ENCODE measurements at places on chromosomes 2 and 18.
A peak's percentile ranks its signal among the peaks of the same experiment; 100 is the strongest.

GRCh38 chr2:237980751-237981150 lies 13.9 kb downstream of the UBE2F start:
- DNase-seq = peak; percentile 25

- no peak for DNase-seq
Observed at GRCh38 chr2:32806857-32807256, 139.9 kb upstream of the LTBP1 start.

DNA sequence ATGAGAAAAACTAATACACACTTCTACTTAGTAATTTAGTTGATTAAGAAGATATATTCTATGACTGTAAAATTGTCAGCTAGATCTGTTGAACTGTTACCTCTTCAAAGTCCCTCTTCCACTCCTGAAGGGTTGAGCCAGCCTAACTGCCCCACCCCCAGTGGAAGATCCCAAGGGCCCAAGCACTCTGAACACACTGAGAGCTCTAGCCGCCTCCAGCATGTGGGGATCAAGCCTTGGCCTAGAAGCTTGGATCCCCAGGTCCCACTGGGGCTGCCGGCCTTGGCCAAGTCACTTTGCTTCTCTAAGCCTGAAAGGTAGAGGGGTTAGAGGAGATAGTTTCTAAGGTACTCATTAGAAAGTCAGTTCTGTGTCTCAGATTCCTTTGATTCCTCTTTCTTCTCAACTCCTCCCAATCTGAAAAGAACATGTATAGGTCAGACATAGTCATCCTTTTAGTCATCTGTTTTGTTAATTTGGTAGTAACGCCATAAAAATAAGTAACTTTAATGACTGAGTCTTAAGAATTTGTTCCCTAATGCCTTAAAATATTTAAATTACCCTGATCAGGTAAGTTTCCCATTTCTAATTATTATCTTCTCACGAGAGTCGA lies 5.6 kb downstream of the CPSF3 start:
- DNase-seq = no peak

GRCh38 chr2:122856696-122857095 lies 1101.2 kb downstream of the TSN start:
- DNase-seq = no peak

GRCh38 chr2:158042666-158043065 lies 59.0 kb upstream of the UPP2 start:
- no peak for DNase-seq

- no peak for DNase-seq
Observed at GRCh38 chr2:144946263-144946662, 426.3 kb upstream of the ZEB2 start.

DNA sequence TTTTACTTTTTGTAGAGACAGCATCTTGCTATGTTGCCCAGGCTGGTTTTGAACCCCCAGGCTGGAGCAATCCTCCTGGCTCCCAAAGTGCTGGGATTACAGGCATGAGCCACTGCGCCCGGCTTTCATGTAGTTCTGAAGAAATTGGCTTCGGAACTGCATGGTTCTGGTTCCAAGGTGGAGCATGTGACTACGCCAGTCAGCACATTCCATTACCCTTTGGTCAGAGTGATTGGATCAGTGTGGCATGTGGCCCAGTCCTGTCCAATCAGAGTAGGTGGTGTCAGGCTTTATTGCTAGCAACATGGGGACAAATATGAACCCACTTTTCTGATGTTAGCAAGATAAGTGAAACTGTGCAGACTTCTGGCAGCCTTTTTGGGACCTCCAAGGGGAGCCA lies 16.3 kb upstream of the ATOH8 start:
- DNase-seq = peak; percentile 89

GRCh38 chr2:209458008-209458979 lies 34.4 kb downstream of the MAP2 start:
- no peak for DNase-seq

DNA sequence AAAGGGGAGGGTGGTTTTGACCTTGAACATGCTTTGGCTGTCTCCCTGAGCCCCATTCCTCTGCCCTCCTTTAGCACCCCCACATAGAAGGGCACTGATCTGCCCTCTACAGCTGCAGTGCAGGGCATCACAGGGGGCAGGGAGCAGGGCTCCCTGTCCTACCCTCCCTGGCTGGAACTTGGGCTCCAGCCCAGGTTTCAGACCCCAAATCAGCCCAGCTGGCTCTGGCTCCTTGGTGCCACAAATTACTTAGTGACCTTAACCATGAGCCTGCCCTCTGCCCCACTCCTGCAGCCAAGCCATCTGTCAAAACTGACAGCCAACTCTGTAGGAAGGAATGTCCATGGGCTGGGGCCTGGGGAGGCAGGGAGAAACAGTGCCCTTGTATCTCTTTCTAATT lies 105.6 kb downstream of the MAPK4 start:
- DNase-seq = peak; percentile 26
